ENCODE measurements at places on chromosomes 6 and 20. TPM values are rescaled to one million over a fixed set of nuclear protein-coding genes. Genes with fewer than 3 reads are reported as not detected.

- no peak for DNase-seq
These were observed 107.4 kb upstream of the NAA20 start for GRCh38 chr20:19909725-19910124.

- DNase-seq, result no peak
These were observed 48.7 kb upstream of the RPS6KA2 start for GRCh38 chr6:166675736-166676135.

GRCh38 chr20:20621195-20621594, 91.2 kb downstream of the RALGAPA2 start:
- no peak for DNase-seq

DNA sequence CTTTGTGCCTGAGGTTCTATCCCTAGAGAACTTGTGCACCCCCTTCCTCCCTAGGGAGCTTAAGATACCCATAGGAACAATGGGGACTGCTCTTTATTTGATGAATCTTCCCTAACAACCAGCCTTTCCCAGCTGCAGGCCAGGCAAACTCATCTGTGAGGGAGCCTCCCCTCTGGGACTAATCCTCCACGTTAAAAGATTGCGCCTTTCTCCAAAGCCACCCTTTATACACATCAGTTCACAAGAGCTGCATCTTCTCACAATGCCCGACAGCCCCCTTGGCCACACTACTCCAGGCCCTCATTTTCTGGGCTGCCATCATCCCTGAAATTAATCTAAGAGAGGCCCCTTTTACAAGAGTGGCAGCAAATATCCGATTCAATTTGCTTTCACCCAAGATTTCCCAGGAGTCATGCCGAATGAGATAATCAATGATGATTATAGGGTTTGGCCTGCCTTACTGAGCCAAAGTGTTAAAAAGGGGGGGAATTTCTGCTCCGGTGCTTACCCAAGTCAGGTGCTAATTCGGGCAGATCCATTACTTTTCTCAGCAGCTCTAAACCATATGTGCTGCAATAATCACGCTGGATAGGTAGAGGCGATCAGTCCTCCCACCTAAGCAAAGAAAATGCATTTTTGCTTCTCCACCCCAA, 336.5 kb downstream of the KIF16B start:
- DNase-seq, result no peak

- no peak for DNase-seq
These were observed 67.8 kb upstream of the LTV1 start for GRCh38 chr6:143775336-143775735.

DNA sequence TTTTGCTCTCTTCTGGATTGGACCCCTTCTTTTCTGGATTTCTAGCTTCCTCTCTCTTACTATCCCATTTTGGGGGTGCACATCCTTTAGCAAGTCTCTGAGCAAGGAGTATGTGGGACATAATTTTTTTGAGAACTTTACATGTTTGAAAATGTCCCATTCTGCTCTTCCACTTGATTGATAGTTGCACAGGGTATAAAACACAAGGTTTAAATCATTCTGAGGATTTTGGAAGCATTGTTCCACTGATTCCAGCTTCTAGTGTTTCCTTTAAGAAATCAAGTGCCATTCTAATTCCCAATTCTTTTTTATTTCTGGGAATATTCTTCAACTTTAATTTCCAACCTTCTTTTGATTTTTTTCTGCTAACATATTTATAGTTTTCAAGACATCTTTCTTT, 60.7 kb downstream of the APCDD1L start:
- DNase-seq, result no peak

DNA sequence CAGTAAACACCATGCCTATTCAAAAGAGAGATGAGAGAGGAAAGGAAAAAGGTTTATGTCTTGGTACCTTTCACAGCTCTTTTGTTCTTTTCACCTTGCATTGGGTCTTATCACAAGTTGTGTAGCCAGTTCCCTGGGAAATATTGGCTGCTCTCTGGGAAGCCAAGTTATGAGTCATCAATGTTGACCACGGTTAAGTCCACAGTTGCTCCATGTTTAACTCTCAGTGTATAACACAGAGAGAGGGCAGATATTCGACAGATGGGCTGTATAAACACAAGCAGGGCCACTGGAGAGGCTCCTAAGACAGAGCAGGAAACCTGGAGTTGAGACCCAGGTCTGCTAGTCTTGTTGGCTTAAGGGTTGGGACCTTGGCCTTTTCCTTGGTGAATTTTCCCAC, 718.6 kb downstream of the QKI start:
- no peak for DNase-seq

GRCh38 chr20:1813101-1813529, 82.1 kb upstream of the SIRPA start:
- DNase-seq, result no peak

- DNase-seq, result no peak
These were observed 126.2 kb upstream of the RNF24 start for GRCh38 chr20:4141291-4142240.

GRCh38 chr6:41602422-41602743, 35.9 kb upstream of the MDFI start:
- DNase-seq, result no peak

- DNase-seq, result no peak
These were observed 12.1 kb downstream of the CEP85L start for GRCh38 chr6:118639054-118639964.

DNA sequence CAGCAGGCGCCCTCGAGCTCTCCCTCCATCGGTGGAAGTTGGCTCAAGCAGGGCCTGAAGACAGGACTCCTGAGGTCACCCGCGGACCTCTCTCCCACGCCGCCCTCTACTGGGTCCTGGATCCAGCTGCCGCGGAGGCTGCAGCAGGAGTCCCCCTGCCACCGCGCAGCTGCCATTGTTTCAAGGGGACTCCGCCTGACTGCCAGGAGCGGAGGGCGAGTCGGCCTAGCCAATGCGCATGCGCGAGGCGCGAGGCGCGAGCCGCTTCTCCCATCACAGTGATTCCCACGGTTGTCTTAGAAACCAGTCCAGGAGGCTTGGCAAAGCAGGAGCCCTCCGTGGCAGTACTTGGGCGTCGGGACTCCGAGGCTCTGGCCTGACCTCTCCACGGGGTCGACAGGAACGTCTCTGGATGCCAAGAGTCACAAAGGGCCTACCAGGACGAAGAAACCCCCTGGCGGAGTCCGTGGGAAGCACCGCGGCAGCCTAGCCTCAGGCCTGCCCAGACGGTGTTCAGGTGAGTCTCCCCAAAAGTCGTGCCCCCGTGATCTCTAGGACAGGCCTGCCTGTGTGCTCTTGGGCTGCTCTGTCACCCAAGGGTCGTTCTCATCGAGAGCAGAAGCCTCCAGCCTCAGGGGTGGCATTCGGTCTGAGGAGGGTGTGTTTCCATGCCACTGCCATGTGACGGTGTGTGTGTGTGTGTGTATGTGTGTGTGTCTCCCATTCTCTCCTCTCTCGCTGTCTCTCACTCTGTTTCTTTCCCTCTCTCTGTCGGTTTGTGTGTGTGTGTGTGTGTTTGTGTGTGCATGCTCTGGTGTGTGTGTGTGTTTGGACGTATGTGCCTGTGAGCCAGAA, 290.6 kb upstream of the ZNF337 start:
- DNase-seq, result no peak

- DNase-seq, result no peak
These were observed 220.7 kb upstream of the AGPAT4 start for GRCh38 chr6:161494566-161494965.

- DNase-seq, result no peak
These were observed 10.1 kb downstream of the MAP3K5 start for GRCh38 chr6:136782021-136782770.

DNA sequence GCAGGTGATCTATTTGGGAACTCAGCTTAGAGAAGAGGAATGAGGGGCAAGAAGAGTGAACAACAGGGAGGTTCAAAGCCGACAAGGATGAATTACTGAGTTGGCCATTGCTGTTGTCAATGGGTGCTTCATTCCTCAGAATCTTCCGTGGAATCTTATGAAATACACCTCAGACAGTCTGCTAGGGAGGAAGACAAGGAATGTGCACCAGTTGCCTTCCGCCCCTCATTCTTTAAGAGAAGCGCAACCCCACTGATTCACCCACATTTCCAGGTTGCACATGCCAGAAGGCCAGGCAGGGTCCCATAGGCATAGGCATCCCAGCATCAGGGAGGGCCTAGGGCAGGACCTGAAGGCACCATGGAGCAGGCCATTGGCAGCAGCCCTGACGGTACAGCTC, 127.5 kb upstream of the TNFAIP3 start:
- no peak for DNase-seq

- no peak for DNase-seq
These were observed 2.6 kb downstream of the MGME1 start for GRCh38 chr20:17971300-17972013.

DNA sequence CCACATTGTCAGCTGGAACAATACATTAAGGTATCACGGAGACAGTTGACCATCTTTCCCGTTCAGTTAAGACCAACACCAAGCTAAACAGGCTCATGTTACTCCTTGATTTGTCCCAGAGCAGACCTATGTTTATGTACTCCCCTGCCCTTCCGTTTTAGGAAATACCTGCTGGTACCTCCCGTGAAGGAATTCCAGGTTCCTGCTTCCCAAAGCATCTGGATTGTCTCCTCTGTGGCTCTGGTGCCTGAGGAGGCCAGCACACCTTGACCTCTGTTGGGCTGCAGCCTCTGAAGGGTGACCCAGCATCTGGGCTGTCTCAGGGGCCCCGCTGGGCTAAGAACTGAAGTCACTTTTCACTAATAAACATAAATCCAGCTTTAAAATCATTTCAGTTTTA, 647.8 kb upstream of the MARCKS start:
- DNase-seq, result no peak

GRCh38 chr20:3632311-3633004, 30.7 kb downstream of the GFRA4 start:
- no peak for DNase-seq

DNA sequence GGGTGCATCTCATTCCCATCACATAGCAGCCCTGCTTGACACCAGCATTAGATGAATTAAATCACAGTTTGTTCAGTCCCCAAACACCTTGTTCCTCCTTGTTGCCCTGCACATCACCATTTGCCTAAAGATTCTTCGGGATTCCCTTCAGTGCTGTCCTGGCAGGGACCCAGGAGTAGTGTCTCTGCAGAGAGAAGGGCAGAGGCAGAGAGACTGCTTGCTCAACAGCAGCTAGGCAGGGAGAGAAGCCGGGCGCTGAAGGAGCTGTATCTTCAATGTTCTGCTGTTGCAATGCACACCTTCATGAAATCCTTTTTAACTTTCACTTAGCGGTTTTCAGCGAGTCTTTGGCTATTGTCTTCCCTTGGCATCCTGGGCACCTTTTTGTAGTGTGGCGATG, 362.9 kb downstream of the FARS2 start:
- no peak for DNase-seq

- peak; percentile 47 for DNase-seq
These were observed 41.7 kb downstream of the MOCS1 start for GRCh38 chr6:39892490-39893129.

- DNase-seq, result no peak
These were observed 379.9 kb upstream of the EPHA7 start for GRCh38 chr6:93799226-93799625.

GRCh38 chr6:50959081-50959641, 140.5 kb downstream of the TFAP2B start:
- DNase-seq, result no peak

GRCh38 chr20:57899554-57899953, 189.7 kb upstream of the PMEPA1 start:
- DNase-seq, result no peak

DNA sequence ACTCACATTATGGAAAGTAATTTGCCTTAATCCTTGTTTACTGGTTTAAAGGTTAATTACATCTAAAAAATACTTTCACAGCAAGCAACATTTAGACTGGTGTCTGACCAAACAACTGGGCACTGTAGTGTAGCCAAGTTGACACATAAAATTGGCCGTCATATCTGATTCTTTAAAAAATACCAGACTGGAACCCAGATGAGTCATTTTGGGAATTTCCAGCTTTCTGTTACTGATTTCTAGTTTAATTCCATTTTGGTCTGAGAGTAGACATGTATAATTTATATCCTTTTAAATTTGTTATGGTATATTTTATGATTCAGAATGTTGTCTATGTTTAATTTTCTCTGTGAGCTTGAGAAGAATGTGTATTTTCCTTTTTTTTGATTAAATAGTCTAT, 44.1 kb downstream of the SCP2D1 start:
- no peak for DNase-seq

GRCh38 chr6:53375847-53376246, 27.1 kb upstream of the ELOVL5 start:
- no peak for DNase-seq

DNA sequence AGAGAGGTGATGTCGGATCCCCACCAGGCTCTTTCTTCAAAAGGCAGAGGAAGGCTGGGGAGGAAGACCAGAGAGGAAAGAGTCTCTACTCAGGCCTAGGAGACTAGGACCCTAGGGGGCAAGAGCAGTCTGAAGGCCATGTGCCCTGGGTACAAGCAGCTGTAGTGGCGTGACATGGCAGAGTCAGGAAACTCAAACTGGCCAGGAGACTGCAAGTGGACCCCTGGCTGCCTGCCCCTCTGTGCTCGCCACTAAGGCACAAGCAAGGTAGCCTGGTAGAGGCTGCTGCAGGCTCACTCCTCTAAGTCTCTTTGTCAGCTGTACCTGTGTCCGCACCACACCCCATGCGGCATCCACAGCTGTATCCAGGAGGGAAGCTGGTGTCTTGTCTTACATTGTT, 19.9 kb downstream of the CST9L start:
- no peak for DNase-seq

DNA sequence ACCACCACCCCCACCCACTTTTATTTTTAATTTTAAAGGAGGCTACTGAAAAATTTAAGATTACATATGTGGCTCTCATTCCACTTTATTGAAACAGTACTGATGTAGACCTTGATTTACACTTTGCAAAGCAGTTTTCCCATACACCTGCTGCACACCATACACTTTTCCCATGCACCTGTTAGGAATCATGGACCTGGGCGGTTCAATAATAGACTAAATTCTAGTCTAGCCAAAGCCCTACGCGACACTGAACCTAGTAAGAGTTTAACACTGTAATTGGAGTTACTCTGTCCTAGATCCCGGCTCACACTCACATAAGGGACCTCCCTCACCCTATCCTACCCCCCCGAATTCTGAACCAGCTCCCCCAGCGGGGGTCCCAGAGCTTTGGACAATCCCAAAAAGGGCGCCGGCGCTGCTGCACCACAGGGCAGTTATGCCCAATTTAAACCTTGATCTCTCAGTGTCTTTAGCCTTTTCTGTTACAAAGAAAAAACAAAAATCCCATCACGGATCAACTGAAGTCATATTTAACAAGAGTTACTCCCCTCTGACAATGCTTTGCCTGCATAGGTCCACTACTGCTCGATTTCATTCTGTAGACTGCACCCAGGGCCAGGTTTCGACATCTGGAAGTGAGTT, 2.4 kb upstream of the GCLC start:
- DNase-seq, result no peak

Gene SYCP2L
- total RNA-seq, result 5.7 TPM

Gene CSE1L
- 172 TPM for total RNA-seq

Gene SLC17A3
- total RNA-seq, result not detected

Gene FAM209B
- not detected for total RNA-seq

Gene ADGRF5
- 6.5 TPM for total RNA-seq

Gene NR2E1
- total RNA-seq, result 6.1 TPM

Gene SMOC2
- 4.9 TPM for total RNA-seq

Gene NAPB
- 97.8 TPM for total RNA-seq

Gene CLVS2
- total RNA-seq, result 34.2 TPM

Gene PNLDC1
- not detected for total RNA-seq

Gene FIG4
- 67.7 TPM for total RNA-seq

Gene CST1
- not detected for total RNA-seq

Gene PPIL1
- 40.8 TPM for total RNA-seq

Gene GGTLC1
- not detected for total RNA-seq

Gene ZBTB24
- total RNA-seq, result 16.3 TPM

Gene C2
- 3.7 TPM for total RNA-seq

Gene HCRTR2
- total RNA-seq, result 30.6 TPM

Gene CAPN11
- not detected for total RNA-seq

Gene RPRD1B
- total RNA-seq, result 39.1 TPM
